Esophagus squamous epithelium (tissue), 5 donors: ENCODE measurements at places on chromosomes 4 and X.

- no peak for DNase-seq
Measured at GRCh38 chr4:13159041-13159620, 325.0 kb downstream of the RAB28 start.

- DNase-seq = no peak
Measured at GRCh38 chr4:102543030-102543928, 42.1 kb downstream of the NFKB1 start.

DNA sequence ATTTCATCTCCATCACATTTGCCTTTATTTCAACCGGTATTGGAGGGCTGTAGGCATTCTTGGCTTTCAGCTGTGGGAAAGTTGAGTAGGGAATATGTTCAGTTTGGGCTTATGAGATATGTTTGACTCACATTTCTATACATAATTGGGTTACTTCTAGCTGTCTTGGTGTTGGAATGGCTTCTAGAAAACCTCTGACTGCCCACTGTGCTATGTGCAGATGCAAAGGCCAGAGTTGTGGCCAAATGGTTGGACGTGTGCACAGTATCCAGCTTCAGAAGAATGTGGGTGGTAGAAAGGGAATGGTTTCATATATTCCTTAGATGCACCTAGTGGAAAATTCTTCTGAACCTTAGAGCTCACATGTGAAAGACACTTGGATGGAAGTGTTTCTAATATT is 92.6 kb upstream of the H2AZ1 start:
- no peak for DNase-seq

DNA sequence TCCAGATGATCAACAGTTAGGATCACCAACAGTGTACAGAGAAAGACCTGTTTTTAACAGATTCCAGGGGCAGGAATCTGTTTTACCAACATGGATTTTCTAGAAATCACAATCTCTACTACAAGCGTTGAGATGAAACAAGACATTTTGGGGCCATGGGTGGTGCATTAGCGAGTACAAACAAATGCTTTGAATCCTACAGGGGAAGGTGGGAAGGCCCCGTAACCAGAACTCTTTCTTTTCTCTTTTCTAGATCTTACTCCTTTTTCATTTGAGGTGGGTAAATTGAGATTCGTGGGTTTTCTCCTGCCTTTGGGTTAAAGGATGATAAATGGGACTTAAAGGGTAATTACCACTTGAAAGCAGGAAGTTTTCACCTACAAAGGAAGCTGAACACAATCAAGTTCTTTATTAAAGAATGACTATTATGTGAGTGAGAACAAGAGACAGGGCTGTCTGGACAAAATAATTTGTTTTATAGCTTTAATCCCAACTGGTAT is 189.9 kb upstream of the ANXA3 start:
- no peak for DNase-seq

DNA sequence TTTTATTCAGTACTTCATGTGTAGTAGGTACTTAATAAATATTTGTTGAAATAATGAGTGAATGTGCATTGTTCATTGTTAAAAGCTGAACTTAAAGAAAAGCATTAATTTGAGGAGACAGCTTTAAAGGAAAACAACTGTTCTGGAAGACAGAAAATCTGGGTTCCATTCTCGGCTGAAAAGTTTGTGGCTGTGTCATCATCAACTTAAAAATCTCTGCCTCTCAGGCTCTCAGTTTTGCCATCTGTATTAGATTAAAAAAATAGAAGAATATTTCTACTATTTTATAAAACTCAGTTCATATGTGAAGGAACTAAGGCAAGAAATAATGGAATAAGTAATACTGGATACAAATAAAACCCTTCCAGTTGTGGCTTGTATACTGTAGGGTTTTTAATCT is 62.5 kb downstream of the FSTL5 start:
- DNase-seq = no peak
